HCEC 1CT (cell line): ENCODE measurements at places on chromosomes 12 and 14.

DNA sequence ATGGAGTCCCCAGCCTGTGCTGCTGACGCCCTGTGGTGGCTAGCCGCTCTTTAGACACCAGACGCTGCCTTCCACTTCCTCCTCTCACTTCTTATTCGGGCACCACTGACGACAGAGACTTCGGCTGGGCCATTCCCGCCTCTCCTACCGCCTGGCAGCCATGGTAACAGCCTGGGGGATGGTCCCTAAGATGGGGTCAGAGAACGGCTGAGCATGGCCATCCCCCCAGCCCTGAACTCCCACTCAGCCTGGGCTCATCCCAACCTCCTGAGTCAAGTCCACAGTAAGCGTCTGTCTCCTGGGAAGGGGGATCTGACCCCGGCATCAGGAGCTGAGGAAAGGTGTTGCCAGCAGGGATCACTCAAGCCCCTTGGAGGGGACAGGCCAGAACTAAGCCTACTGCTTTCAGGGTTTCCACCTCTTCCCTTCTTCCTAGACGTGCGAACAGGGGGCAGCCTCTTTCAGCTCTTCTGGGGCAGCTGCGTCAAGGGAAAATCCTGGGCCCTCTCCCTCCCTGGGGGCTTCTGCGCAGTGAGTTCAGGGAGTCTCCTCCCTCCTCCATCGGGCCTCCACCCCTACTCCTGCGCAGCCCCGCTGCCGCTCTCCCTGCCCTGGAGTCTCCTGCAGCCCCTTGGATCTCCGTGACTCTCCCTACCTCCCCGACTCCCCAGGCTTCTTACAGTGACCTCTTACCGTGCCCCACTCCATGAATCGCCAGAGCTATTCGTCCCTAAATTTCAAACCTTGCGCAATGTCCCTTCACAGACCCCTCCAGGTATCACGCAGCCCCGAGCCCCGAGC lies 643 bp upstream of the TAMALIN start:
- no peak for DNase-seq

DNA sequence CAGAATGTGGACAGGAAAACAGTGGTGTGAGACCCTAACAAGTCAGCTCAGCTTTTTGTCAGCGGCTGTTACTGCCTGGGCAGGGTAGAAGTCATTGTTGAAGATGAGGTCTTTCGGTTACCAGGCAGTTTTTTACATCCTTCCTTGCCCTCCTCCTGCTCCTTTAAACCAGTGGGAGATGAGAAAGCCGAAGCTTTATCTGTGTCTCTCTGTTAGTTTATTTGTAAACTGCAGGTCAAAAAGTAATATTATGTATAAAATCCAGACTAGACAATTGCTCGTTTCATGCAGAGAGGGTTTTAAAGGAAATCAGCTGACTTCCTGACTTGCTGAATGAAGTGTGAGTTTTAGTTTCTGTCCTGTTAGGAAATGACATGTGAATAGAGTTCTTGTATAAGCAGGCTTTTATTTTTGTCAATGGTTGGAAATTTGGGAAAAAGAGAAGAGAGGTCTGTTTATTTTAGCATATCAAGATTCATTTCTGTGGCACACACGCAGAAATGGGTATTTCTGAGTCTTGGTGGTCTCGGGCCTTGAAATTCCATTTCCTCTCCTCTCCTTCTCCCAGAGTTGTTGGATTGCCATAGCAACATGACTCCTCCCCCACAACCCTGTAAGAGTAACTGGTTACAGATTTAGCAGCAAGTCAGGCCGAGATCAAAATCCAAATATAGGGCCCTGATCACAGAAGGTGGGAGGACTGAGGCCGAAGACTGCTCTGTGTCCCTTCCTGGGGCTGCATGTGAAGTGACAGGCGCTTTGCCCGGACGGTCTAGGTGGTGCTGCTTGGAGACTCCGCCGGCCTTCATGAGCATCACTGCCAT lies 60.8 kb downstream of the SAMD4A start:
- peak; percentile 29 for DNase-seq

DNA sequence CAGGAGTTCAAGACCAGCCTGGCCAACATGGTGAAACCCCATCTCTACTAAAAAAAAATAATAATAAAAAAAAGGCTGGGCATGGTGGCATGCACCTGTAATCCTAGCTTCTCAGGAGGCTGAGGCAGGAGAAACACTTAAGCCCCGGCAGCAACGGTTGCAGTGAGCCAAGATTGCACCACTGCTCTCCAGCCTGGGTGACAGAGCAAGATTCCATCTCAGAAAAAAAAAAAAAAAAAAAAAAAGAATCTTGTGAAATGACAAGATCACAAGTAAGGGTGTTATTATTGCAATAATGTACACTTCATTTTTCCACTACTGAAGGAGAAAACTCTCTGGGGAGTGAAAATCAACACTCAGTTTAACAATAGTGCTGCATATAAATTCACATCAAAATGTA lies 8.8 kb upstream of the PTGR2 start:
- no peak for DNase-seq

- DNase-seq, result no peak
Observed at GRCh38 chr12:4269279-4269991, 4.1 kb upstream of the CCND2 start.

- DNase-seq, result no peak
Observed at GRCh38 chr12:11927286-11927935, 143.3 kb upstream of the BCL2L14 start.

GRCh38 chr14:94767321-94767878 lies 2.5 kb downstream of the GSC start:
- DNase-seq, result no peak

GRCh38 chr14:105492031-105492970 lies 1.3 kb downstream of the TEDC1 start:
- no peak for DNase-seq

DNA sequence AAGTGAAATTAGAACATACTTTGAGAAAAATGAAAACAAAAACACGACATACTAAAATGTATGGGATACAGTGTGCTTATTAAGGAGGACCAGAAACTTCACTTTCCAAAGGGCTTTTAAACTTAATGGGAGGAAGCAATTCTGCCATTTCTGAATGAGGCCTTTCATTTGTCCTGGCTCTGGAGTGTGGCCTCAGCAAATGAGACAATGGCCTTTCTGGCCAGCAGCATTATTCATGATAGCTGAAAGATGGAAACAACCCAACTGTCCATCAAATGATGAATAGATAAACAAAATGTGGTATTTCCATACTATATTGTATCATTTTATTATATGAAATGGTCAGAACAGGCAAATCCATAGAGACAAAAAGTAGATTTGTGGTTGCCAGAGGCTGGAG lies 338.6 kb downstream of the CEP128 start:
- DNase-seq, result no peak

DNA sequence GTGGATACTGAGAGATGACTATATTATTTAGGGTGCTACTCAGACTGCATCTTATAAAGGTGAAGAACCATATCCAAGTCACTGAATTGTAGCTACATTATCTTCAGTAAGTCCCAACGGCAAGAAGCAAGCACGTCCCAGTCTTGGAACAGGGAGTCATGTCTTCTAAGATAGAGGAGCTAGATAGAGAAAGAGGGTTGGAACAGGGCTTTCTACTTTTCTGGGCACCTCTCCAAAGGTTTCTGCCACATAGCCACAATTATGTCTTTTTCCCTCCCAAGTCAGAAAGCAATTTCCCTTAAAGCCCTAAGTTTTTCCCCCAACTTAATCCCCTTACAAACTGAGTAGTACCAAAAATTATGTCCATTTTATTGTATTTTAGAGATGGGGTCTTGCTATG lies 22.4 kb downstream of the MAPK1IP1L start:
- DNase-seq, result peak; percentile 57

GRCh38 chr14:60648934-60649874 lies at the start of gene SIX1:
TSS of gene SIX1 (minus strand) at chr14:60649477. CDS start at chr14:60649189, 288 bp downstream.
- DNase-seq, result peak; percentile 93

GRCh38 chr14:94174604-94175010 lies 485 bp downstream of the PPP4R4 start:
- DNase-seq, result no peak

DNA sequence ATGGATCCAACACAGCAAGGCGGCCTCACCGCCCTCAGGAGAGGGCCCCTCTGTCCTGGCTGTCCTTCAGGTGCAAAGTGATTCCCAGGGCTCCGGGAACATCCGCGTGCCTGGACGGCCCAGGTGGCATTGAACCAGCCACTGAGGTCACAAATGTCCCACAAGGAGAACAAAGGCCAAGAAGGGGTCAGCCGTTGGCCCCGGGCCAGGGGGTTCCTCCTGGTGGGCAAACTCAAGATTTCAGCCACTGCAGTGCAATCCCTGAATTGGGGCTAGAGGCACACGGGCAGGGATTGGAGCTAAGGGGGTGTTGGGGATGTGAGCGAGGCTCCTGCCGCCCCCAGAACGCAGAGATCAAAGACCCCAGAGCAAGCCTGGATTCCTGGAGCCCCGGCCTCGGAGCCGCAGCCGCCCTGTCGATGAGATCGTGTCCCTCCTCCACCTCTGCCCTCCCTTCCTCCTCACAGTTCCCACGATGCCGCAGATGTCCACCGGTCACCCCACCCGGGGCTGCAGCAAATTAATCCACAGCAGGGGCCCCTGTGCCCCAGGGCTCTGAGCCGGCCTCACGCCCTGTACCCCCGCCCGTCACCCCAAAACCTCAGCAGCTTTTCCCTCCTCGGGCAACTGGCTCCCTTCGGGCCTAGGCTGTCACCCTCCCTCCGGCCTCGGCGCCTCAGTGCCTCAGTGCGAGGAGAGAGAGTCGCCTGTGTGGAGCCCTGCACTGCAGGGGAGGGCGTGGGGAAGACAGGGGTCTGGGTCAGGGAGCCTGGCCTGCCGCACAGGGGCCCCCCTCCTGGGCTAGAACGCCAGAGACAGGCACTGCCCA lies 56.7 kb upstream of the GALNT9 start:
- DNase-seq, result no peak

- peak; percentile 32 for DNase-seq
Observed at GRCh38 chr12:54028314-54029201, at the start of gene HOXC6. TSS of gene HOXC6 (plus strand) at chr12:54028440. CDS start at chr12:54028522, 82 bp downstream.

DNA sequence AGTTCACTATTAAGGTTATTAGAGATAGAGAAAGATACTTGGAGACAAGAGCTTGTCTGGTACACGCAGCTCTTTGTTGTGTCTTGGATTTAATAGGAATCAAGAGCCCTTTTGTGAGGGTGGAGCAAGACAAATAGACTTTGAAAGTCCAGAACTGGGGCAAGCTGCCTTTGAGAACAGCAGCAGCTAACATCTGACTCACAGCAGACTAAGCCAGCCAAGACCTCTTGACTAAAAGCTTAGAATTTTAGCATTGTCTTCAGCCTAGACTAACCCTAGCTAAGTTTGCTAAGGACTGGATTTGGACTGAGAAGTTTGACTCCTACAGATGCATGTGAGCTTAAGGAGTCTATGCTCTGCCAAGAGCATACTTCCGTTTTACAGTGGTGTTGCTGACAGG lies 201.9 kb upstream of the RBM19 start:
- no peak for DNase-seq

DNA sequence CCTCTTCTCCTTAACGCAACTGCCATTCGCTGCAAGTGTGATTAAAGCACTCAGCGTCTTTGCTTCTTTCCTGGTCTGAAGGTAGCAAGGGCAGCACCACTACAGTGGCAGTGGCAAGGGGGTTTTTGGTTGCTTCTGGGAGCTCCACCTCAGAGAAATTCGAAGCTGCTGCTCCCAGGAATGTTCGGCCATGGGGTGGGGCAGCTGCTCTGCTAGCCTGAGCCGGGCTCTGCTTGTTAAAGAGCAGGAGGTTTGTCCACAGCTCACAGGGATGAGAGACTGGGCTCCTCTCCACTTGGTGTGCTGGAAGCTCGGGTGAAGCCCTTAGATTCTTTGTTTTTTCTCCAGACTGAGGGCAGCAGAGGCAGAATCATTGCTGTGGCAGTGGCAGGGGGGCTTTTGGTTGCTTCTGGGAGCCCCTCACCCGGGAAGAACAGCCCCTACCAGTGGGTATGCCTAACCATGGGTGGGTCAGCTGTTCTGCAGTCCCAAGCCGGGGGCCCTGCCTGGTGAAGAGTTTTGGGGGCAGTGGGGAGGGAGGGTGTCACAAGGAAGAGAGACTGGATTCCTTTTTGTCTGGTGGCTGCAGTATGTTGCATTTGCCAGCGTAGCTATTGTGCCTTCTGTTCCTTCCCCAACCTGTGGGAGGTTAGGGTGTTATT lies 340.2 kb downstream of the AEBP2 start:
- no peak for DNase-seq

GRCh38 chr14:72824051-72824450 lies 69.8 kb downstream of the DPF3 start:
- DNase-seq, result no peak

DNA sequence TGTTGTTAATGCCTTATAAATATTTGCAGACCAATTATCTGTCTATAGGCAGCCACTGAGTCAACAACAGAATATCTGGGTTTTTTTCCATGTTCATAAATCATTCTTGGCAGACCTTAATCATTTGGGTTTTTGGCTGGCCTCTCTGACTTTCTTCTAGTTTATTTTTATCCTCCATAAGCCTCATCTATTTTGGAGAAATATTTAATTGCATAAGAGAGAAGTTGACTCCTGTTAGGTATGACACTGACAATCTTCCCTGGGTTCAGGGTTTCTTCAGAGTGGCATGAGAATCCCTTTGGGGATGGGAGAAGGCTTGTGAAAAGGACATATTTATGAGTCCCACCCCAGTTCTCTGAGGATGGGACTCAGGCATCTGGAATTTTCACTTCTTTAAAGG lies 299.8 kb downstream of the NRXN3 start:
- DNase-seq, result no peak

- DNase-seq, result no peak
Observed at GRCh38 chr12:72057330-72057914, 118.8 kb downstream of the TPH2 start.

DNA sequence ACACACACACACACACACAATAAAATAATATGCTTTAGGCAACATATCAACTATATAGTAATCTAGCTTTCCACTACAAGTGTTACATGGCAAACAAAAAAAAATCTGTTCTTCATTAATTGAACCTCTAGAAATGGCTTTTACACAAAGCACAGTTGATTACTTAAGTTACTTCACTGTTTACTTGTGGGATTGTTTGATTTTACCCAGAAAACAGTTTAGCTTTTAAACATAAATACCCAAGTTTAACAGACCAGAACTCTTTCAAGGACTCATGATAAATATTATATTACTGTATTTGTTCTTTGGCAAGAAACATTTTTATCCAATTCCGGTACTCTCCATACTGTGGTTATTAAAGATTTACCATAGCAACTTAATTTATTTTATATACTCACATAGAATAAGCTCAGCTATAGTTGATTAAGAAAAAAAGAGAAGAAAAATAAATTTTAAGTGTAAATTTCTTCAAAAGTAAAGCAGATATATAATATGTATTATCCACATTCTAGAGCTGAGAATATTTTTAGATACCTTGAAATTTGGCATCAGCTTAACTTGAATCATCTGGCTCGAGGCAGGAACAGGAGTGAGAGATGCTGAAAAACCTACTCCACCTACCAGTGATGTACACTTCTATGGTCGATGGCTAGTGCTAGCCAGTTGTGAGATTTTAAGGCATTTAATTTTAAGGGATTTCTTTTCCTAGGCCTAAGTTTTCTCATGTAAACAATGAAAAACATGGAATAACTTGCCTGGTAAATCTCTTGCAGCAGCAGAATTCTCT lies 126.0 kb downstream of the BTG1 start:
- DNase-seq, result no peak

GRCh38 chr12:99392091-99392850 lies 255.3 kb upstream of the GARIN6 start:
- DNase-seq, result no peak
